CD4-positive, alpha-beta T cell treated with Interleukin-6 at 100 ng/mL for 8 hours (primary cell): ENCODE measurements at places on chromosomes 2 and 18.

GRCh38 chr2:189069855-189070619, 95.9 kb downstream of the COL3A1 start:
- DNase-seq = no peak

DNA sequence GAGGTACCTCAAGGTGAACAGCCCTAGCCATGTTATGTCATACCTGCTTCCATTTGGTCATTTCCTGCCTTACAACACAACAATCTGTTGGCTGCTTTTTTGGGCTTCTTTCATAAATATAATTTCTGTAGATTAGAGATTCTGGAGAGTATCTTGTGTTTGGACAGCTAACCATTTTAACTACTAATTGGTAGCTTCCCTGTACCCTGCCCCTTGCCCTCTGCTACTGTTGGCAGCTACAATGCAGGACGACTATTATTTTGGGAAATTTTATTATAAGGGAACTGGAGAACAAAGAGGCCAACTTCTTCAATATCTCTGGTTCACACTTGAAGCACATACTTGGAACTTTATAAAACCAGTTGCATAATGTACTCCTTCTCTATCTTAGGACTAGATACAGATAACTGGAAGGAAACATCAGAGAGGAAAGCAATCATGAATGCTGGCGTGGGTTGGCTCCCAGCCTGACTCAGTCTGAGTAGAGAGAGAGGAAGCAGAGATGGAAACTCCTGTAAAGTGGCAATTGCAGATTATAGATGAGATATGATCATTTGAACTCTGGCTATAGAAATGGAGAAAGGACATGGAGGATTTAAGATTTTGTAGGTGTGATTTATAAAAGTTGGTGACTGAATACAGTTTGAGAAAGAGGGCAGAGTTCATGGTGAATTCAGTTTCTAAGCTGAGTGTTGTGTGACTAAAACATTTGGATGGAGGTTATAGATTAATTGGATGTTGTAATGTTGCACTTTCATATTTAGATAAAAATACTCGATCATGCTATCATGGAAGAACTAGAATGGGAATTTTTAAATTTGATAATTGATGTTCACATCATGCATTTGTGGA, 74.5 kb downstream of the MDH1 start:
- DNase-seq = no peak

- DNase-seq = no peak
These were observed 392.6 kb upstream of the CHST9 start for GRCh38 chr18:27577752-27578151.

DNA sequence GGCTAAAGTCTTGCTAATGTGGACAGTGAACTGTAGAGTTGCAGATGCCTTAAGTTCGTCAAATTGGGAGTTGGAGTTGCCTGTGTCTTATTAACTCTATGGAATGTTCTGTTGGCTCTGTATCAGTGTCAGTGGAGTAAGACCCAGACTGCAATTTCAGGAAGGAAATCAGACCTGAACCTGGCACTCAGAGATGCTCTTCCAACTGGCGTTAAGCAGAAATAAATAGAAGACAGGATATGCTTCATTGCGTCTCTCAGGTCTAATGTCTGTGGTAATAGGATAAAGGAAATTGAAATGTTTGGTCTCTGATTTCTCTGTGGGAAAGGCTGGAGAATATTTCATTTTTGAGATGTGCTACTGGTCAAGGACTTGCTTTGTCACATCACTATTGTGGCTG, 846.7 kb upstream of the ID2 start:
- no peak for DNase-seq

GRCh38 chr2:191245869-191246531, 796 bp downstream of the MYO1B start:
- DNase-seq = no peak

GRCh38 chr2:52144590-52144989, 1112.7 kb upstream of the NRXN1 start:
- DNase-seq = no peak

GRCh38 chr18:7259475-7259874, 28.6 kb downstream of the LRRC30 start:
- DNase-seq = no peak

DNA sequence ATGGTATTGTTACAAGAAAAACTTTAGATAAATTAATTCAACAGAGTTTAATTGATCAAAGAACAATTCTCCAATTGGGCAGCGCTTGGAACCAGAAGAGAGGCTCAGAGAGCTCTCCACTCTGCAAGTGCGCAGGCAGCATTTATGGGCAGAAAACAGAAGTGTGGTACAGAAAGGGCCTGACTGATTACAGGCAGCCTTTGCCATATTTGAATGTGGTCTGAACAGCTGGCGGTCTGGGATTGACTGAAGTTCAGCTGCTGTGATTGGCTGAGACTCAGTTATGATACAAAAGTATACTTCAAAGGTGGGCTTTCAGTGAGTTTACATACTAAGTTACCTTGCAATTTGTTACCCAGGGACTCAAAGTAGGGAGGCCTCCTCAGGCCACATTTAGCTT, 301.3 kb upstream of the ID2 start:
- no peak for DNase-seq

GRCh38 chr2:60538101-60538500, 15.4 kb downstream of the BCL11A start:
- DNase-seq = no peak

DNA sequence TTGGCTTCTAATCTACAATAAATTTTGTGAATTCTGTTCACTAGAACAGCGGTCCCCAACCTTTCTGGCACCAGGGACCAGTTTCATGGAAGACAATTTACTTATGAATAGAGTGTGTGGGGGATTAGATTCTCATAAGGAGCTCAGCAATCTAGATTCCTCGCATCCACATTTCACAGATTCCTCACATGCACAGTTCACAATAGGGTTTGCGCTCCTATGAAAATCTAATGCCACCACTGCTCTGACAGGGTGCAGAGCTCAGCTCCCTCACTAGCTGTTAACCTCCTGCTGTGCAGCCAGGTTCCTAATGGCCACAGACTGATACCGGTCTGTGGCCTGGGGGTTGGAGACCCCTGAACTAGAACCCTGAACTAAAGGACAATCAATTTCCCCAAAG, 1568.6 kb upstream of the NXPH2 start:
- no peak for DNase-seq

DNA sequence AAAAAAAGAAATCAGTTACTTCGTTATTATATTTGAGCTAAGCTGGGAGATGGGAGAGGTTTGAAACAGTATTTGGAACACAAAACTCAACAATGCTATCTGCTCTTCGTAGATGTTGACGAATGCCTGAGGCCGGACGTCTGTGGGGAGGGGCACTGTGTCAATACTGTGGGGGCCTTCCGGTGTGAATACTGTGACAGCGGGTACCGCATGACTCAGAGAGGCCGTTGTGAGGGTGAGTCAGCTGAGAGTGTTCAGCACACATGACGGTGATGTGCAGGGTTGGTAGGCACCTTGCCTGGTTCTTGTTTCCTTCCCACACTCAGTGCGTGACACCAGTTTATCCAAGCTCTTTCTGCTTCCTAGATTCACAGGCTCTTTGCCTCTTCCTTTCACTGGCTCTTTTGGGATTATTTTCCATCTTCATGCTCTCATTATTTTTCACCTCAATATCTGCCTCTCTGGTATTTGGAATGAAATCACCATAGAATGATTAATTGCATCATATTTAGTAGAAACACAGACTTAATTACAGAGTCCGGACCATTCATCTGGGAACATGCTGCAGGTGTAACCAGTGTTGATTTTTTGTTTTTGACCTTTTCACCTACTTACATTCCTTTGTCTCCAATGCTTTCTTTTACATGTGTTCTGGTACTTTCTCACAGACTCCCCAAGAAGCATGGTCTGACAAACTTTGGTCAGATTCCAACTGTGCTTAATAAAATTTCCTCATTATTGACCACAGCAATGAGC, 200.6 kb upstream of the RASGRP3 start:
- peak; percentile 47 for DNase-seq

- DNase-seq = no peak
These were observed 232.5 kb downstream of the MYT1L start for GRCh38 chr2:2098458-2099167.

DNA sequence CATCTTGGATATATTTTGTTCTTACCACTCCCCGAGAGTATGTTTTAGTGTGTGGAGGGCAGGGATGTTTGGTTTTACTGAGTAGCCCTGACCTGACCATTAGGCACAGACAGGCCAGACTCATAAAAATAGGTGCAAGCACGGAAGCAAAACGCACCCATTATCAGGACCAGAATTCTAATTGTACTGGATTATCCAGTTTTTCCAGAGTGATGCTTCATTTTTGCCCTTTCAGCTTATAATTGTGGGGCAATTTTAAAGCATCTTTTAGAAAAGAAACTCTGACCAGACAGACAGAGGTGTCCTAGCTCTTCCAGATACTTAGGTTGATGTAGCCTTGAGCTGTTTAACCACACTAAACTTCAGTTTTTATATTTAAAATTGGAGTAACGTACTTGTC, 4.4 kb downstream of the NCOA1 start:
- no peak for DNase-seq

GRCh38 chr2:103739186-103739585, 977.4 kb downstream of the TMEM182 start:
- no peak for DNase-seq

- no peak for DNase-seq
These were observed 42.1 kb downstream of the SRSF7 start for GRCh38 chr2:38708900-38709566.
